ENCODE measurements at places on chromosomes 3 and 15. TPM values are rescaled to one million over a fixed set of nuclear protein-coding genes. Genes with fewer than 3 reads are reported as not detected.

DNA sequence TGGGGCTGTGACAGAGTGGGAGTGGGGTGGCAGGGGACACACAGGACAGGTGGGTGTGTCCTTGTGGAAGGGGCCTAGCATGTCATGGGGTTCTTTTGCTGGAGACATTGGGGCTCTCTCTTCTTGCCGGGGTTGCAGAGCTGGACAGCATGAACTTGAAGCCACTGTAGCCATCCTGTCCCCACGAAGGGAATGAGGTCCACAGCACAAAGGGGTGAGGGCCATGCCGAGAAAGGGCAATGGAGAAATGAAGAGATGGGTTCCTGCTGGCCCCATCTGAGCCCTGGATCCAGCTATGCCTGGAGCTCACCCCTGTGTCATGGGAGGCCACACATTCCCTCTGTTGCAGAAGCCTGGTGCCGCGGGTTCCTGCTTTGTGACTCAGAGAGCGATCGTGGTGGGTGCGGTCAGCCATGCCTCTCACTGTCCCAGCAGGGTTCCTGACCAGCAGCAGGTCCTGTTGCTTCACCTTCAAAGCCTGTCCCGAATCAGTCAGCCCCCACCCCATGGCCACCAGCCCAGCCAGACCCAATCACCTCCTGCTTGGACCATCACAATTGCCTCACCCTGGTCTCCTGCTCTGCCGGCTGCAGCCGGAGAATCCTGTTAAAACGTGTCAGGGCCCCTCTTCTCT lies 50.0 kb downstream of the DNAJB8 start:
- peak; percentile 80 for DNase-seq

DNA sequence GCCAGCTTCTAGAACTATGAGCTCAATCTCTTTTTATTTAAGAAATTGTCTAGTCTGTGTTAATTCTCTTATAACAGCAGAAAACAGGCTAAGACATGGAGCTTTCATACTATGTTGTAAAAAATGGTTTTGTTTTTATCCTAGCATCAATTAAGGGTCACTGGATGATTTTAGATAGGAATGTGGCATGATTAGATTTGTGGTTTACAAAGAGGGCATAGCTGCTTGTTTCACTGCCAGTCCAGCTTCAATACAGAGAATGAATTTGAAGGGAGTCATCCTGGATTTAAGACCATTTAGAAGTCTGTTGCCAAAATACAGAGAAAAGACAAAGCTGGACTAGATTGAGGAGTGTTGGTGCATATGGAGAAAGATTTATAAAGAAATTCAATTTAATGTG lies 532.6 kb upstream of the CCDC54 start:
- DNase-seq: no peak

GRCh38 chr3:138578141-138578540 lies 15.9 kb downstream of the CEP70 start:
- DNase-seq: no peak

GRCh38 chr15:56767315-56767714 lies 34.0 kb upstream of the ZNF280D start:
- DNase-seq: no peak

- DNase-seq: no peak
Measured at GRCh38 chr3:43764056-43764455, 73.3 kb downstream of the ABHD5 start.

DNA sequence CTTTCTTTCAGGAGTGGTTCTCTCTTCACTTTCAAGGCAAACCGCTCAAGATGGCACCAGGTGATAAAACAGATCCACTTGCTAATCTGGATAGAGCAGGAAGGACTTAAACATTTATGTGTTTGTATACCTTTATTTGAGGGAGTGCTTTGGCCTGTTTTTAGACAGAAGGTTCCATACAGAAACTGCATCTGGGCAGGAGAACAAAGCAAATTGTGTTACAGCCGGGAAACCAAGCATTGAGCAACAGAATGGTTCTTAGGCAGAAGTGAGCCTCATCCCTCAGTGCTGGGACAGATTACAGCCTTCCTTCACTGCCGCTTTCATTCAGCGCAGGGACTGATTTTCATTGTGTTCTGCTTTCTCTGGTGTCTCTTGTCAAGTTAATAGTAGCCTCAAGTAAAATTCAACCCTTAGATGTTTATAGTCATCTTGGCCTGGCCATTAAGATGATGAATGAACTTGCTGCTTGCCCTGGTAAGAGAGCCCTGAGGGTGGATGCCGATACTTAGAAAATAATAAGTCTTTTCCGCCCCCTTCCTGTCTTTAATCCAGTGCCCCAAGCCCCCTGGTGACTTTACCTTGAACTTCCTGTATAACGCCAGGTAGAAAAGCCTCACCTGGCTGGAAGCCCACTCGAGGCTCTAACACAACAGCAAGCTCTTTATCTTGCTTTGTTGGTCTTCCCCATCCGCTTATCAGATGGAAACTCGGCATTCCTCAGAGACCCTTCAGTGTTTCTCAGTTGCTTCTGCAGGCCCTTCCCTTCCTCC lies 168.0 kb upstream of the CTDSPL start:
- DNase-seq: peak; percentile 12

DNA sequence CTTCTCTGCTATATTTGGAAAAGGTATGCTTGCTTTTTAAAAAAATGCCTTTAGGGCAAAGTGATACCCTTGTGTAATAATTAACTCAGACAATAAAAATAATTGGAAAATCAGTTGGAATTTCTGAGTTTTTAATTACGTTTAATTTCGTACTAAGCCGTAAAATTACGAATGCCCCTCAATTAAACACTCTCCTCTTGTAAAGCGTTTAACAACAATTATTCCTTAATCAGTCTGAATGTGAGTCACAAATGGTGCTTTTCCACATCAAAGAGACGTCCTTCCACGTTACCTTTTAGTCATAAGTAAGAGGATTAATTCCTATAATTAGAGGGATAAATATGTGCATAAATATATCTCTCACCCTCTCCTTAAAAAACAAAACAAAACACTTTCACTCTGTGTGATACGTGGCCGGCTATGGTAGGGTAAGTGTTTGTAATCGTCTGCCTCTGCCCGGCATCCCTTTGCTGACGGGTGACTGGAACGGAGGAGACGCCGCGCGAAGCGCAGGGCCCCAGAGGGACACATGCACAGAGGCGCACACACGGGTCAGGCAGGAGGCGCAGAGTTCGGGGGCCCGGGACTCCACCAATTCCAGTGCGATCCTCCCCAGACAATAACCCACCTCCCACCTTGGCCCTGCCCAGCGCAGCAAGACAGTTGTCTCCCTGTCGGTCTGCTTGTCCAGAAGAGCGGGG lies 9.7 kb upstream of the MEIS2 start:
- peak; percentile 61 for DNase-seq

DNA sequence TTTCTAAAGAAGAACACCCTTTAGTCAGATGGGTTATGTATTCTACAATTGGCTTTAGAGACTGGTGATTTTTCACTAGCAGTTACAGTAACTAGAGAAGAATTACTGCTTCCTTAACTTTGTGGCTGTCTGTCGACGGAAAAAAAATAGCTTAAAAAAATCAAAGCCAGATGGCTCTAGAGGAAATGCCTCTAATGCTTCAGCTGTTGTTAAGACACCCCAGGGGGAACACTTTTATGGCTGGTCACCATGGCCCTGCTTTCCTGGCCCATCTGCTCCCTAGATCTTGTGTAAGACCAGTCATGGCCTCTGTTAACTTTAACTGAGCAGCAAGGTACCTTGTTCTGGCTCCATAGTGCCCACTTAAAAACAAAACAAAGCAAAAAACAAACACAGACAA lies 198.6 kb upstream of the PLSCR5 start:
- peak; percentile 87 for DNase-seq

DNA sequence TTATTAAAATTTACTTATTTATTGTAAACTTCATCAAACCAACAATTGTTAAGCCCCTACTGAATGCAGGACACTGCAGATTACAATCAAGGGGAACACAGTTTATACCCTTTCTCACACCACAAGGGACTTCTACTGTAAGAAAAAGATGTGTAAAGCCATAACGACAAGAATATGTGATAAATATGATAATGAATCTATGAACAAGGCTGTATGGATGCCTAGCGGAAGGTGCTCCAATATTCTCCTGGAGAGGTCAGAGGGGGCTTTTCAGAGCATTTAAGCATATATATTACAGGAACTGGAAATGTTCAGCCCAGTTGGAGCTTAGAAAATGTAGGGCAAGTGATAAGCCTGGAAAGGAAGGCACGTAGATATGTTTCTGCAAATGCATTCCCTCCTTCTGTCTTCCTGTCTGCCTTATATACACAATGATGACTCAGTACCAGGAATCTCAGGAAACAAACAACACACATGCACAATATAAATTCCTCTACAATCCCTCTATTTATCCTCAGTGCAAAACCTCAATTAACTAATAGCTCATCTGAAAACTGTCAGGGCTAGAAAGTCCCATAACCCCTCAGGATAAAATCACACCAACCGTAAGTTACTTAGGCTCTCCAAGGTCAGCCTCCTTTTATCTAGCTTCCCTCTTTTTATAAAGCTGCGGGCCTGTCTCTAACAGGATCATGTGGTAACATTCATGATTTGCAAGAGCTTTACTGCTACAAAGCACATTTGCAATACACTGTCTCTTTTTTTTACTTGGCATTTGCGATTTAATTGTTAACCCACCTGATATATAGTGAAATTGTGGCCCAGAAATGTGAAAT lies 393.1 kb downstream of the LPP start:
- peak; percentile 87 for DNase-seq

DNA sequence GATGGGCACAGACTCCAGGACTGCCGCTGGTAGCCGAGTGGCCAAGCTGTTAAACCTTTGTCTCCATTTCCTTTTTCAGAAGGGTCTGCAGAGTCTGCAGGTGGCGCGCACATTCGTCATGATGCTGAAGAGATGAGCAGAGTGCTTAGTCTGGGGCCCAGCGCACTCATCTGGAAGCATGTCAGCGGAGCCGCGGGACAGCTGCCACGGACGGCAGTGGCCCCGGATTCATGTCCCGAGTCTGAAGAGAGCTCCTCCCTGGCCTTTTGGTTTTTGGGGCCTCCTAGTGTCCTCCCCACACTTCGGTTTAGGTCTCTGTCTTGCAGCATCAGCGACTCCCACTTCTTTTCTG lies 42.6 kb downstream of the KLHL25 start:
- no peak for DNase-seq

DNA sequence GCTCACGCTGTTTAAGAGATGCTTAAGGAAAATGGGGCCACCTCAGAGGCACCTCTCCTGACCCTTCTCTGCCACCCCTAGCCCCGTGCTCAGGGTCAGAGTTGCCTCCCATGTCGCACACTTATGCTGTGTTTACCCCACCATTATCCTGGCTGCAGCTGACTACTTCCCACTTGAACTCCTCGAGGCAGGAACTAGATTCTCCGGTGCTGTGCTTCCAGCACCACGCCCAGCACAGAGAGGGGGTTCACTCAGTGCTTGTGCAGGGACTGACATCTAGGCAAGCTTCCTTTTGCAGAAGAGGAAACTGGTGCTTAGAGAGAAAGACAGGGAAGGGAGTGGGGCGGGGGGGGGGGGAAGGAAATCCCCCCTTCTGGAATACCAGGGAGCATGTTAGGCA lies 340.1 kb downstream of the RORA start:
- DNase-seq: no peak

GRCh38 chr15:96494505-96494904 lies 164.0 kb downstream of the NR2F2 start:
- DNase-seq: no peak

DNA sequence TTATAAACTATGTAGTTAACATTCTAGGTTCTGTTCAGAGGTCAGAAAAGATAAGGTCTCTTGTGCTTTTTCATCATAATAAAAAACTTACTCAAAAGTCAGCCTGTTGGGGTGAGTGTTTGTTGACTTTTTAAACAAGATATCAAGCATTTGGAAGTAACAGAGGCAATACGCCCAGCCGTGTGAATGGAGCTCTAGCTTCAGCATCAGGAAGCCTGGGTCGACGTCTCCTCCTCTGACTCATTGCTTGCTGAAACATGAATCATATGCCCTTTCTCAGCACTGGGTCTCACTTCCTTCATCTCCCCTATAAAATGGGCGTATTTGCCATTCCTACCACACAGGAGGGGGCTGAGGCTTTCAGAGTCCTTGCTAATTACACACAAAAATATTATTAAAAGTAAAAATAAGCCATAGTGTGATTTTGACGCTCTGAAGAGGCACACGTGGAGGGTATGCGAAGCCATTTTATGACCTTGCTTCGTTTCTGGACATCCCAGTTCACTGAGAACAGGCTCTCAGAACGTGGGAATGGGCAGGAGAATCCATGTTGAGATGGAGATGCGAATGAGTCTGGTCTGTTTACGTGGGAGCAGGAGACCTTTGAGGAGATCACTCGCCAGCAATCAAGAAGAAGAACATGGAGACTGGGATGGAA lies 220.8 kb upstream of the TPRG1 start:
- peak; percentile 100 for DNase-seq

DNA sequence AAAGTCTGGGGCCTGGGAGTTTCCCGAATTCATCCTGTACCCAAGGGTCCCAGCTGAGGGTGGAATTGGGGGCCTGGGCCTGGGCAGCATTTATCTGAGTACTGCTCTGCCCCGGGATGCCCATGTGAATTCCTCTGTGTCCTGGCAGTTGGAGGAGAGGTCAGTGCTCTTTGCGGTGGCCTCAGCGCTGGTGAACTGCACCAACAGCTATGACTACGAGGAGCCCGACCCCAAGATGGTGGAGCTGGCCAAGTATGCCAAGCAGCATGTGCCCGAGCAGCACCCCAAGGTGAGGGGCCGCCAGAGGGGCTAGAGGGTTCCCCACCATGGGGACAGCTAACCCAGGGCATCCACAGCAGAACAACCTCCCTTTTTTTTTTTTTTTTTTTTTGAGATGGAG lies 6.2 kb upstream of the RCCD1 start:
- DNase-seq: no peak

- peak; percentile 79 for DNase-seq
Measured at GRCh38 chr3:156675830-156676767, 1.7 kb downstream of the TIPARP start.

DNA sequence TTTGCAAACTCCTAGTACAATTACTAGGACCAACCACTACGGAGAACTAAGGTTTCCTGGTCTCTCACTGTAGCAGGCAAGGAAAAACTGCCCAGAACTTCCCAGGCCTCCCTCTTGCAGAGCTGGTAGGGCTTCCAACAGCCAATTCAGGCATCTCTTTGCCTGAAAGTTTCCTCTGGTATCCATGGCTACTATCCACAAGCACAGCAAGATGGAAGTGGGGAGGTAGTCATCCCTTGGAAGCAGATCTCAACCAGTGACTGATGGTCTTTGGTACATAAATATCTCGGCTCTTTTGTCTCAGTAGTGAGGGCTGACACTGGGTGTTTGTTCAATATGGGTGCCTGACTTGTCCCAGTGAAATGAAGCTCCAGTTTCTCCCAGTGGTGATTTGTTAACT lies 201.3 kb upstream of the MRPL3 start:
- no peak for DNase-seq

- DNase-seq: no peak
Measured at GRCh38 chr15:33317896-33318295, 7.1 kb downstream of the RYR3 start.

Gene CCPG1
- total RNA-seq: 37.7 TPM

Gene AHSG
- not detected for total RNA-seq

Gene AADACL2
- total RNA-seq: not detected

Gene TLR9
- not detected for total RNA-seq

Gene ARPIN
- 16.1 TPM for total RNA-seq

Gene FEZF2
- total RNA-seq: not detected

Gene GOLGA6L7
- total RNA-seq: not detected

Gene NLGN1
- total RNA-seq: 18.1 TPM

Gene TPRG1
- 1.3 TPM for total RNA-seq

Gene FETUB
- not detected for total RNA-seq

Gene MNS1
- total RNA-seq: 0.43 TPM

All from fibroblast of villous mesenchyme (primary cell).